CD4-positive, alpha-beta memory T cell (primary cell): ENCODE measurements at places on chromosomes 11 and 22. TPM values are rescaled to one million over a fixed set of nuclear protein-coding genes. Genes with fewer than 3 reads are reported as not detected.

DNA sequence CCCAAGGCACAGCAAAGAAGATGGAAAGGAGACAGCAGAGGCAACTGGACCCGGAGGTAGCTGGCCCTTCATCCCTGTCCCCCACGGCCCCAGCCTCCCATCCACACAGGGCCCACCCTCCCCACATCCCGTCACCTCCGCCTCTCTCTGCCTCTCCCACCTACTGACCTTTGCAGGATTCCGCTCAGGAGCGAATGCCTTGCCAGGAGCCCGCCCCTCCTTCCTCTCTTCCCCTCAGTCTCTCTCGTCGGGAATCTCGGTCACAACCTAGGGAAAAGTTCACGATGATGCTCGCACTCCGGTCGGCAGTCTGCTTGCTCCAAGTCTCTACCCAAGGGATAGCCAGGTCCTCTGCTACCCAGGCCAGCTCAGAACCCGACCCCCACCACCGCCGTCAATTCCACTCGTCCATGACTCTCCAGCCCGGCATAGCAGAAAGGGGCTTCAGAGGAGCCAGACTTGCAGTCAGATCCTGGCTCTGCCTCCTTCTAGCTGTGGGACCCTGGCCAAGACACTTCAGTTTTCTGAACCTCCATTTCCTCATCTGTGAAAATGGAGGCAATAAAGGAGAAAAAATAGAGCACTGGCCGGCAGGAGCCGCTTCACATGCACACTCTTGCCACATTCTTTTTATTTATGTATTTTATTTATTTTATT, 10.2 kb downstream of the AHNAK start:
- no peak for DNase-seq

DNA sequence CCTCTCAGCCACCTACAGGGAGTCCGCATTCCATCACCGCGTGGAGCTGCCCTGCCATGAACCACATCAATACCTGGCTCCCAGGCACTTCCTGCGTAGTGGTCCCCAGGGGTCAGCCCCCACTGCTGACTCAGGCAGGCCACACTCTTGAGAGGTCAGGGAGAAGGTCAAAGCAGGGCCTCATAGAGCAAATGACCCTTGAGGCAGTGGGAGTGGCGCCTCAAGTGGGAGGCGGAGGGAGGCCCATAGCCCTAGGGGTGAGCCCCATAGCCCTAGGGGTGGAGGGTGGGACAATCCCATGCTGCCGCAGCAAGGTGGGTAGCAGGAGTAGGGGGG, 5.0 kb downstream of the PRDX5 start:
- no peak for DNase-seq

DNA sequence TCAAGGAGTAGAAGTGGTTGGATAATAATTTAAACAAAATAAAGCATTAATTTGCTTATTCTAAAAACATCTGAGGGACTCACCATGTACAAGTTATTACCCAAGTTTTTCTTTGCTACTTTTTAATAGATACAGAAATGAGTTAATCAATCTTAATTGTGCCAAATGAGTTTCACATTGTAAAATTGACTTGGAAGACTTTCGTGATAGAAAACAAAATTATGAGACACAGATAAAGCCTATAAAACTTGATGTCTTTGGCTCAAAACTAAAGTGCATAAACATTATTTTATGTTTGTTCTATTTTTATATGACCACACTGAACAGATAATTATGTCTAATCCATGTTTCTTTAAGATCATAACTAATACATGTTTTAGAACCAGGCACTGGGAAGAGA, 10.1 kb upstream of the CWF19L2 start:
- DNase-seq = no peak

The SYNGR1 gene
- 0.30 TPM for polyA plus RNA-seq

The RBFOX2 gene
- polyA plus RNA-seq = 0.68 TPM
